ENCODE measurements at places on chromosomes 6 and 20.

DNA sequence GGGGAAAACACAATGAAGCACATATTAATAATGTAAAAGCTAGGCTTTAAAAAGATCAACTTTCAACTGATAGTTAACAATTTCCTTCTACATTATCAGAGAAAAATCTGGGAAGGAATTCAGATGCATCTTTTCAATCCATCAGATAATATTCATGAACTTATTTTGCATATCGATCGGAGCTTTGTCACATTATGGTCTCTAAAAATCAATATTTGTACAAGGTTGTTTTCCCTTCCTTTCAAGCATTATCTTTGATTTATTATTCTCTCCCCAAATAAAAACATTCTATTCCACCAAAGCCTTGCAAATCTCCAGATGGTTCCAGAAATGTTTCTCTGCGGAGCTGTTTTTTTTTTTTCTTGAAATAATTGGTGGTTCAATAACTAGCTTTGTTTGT lies 101.9 kb downstream of the GPR63 start:
- DNase-seq, result no peak

DNA sequence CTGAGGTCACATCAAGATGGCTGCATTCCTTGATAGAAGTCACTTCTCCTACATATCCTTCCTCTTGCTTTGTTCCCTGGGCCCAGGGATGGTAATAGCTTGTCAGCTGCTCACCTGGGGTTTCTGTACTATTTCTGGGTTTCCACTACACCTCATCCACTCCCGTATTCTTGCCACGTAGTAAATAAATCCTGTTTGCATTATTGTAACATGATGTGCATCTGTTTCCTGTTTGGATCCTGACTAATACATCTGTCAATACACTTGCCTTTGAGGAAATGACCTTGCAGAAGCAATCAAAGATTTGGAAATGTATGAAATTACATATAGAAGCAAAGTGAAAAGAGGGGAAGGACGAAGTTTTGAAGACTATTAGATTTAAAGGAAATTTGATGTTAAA lies 619.0 kb downstream of the PHF3 start:
- no peak for DNase-seq

GRCh38 chr6:108841377-108841855 lies 6.8 kb upstream of the ARMC2 start:
- no peak for DNase-seq

GRCh38 chr6:44001318-44002066 lies 125.8 kb downstream of the MRPL14 start:
- DNase-seq, result no peak

DNA sequence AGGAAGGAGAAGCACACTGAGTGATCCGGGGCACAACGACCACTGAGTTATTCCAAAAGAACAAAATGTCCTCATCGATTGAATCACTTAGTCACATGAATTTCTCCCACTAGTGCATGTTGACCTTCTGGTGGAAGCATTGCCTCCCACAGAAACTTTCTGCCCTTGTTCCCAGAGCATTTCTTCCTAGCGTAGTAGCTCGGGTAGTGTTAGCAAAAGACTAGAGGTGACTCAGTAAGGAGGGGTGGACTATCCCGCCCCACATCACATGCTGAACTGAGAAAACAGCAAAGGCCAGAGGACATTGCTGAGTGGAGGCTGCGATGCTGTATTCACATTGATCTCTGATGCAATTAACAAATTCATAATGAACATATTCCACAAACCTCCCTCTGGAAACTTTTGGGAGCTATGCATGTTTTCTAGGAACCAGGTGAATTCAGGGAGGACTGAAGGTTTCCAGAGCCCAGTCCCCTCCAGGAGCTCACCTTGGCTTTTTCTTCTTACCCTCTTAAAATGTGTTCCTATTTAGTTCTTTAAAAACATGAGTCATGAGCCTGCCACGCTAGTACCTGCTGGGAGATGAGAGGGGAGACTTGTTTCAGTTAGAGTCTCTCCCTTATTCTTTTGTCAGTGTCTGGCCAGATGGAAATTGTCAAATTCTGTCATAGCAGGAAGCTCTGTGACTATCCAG lies 507.9 kb downstream of the CDH26 start:
- DNase-seq, result no peak

Data from stimulated activated CD4-positive, alpha-beta T cell treated with anti-CD3 and anti-CD28 coated beads, Interleukin-12 subunit alpha, Interleukin-12 subunit beta, amount 100 ng/mL, for 24 hours (primary cell).